ENCODE measurements at places on chromosomes 7 and 10.

DNA sequence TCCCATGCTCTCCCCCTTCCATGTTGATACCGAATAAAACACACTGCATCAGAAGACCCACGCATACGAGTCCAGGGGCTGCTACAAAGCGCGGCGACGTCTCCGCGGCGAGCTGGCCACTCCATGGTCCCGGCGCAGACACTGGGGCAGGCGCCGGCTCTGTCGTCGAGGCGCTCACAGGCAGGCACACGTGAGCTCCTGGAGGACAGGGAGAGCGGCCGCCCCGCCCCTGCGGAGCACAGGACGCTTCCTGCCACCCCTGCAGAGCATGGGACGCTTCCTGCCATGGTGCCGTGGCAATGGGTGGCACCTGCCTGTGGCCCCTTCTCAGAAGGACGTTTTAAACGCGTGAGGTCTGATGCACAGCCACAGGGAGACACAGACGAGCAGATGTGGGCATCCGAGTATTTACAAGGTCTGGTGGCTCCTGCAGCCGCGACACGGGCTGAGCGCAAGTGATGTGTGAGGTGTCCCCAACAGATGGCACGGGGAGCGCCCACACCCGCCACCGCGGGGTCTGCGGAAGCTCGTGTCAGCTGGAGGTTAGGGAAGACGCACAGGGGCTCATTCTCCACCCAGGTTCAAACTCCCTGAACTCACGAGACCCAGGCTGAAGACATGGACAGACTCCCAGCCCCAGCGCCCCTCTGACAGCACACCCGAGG lies 21.4 kb upstream of the GPR146 start:
- DNase-seq, result no peak

DNA sequence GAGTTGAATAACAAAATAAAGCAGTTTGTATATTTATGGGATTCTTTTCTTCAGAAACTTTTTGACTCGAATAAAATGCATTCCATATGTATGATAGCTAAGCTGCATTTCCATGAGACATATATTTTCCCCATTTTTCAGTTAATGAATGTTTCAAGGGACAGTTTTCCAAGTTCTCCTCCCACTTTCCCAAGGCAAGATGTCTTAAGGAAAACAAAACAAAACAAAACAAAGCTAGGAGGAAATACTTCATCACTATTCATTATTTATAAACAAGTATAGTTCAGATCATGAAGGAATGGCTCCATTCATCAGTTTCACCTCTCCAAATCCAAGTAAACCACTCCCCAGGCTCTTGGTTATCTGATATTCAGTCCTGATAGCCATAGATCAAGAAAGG lies 261.0 kb downstream of the WDR11 start:
- no peak for DNase-seq

DNA sequence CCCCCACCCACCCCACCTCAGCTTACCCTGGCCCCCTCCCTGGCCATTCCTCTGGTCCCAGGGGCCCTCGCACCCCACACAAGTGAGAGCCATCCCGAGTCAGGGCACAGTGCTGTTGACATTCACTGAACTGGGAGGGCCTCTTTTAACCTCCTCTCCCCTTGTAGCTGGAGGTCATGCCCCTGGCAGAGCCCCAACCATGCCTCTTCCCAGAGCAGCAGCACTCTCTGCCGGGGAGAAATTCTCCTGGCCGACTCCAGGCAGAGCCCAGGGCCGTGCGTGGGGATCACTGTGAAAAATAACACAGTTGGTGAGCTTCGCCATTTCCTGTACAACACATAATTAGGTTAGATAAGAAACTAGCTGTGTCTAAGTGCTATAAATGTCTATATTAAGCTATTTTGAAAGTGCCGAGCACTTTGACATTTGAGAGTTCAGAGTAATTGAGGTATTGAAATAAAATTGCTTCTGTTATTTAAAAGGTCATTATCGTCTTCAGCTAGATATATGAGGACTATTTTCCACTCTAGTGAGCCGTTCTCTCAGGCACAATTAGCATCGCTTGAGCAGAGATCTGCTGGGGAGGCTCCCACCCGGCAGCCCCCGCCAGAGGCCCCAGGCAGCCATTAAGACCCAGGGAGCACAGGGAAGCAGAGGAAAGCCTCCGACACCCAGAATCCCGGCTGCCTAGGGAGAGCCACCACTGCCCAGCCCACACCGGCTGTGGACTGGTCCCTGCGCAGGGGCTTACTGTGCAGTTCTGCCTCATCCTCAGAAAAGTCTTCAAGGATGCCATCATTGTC lies 62.4 kb upstream of the LRRC18 start:
- no peak for DNase-seq

DNA sequence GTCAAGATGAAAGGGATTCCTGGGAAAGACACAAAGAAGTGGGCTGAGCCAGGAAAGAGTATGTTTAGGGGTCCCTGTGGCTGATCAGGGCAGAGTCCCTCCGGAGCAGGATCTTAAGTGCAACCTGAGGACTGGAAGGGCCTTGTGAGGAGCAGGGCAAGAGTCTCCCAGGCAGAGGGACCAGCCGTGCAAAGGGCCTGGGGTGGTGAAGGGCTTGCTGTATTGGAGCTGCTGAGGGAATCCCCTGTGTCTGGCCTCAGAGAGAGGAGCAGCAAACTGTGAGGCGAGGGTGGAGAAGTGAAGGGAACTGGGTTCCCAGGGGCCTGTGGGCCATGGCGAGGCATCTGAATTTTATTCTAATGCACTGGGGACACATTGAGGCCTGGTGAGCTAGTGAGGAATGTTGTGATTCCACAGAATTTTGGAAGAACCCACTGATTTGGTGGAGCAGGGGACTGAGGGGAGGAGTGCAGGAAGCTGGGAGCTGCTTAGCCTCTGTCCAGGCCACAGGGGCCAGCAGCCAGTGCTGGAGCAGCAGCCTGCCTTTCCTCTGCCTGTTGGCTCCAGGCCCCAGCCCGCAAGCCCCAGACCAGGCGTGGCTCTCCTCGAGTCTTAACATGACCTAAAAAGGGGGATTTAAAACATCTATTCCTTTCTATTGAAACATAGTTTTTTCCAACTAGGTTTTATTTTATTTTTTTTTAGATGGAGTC lies 138.4 kb upstream of the IGFBP3 start:
- DNase-seq, result no peak

DNA sequence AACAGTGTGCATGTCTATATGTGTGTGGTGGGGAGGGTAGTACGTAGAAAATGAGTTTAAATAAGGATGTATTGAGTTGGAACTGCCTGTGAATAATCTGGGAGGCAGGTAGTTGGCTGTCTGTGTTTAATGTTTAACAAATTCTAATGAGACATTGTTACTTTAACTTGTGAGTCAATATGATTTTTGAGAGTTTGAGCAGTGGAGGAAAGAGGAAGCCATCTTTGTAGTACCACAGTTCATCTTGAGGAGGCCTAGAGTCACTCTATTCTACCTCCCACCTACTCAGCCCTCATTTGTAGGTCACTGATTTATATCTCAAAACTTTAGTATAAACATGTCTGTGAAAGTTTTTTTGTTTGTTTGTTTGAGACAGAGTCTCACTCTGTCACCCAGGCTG lies 129.9 kb upstream of the ITGB1 start:
- DNase-seq, result no peak

- DNase-seq, result no peak
These were observed 9.0 kb upstream of the GNA12 start for GRCh38 chr7:2853147-2853546.

Measured in urothelium cell line (cell line).